T-helper 22 cell (primary cell): ENCODE measurements at places on chromosomes 3 and 15.

GRCh38 chr3:75395580-75396315, 268.4 kb upstream of the FRG2C start:
- no peak for DNase-seq

DNA sequence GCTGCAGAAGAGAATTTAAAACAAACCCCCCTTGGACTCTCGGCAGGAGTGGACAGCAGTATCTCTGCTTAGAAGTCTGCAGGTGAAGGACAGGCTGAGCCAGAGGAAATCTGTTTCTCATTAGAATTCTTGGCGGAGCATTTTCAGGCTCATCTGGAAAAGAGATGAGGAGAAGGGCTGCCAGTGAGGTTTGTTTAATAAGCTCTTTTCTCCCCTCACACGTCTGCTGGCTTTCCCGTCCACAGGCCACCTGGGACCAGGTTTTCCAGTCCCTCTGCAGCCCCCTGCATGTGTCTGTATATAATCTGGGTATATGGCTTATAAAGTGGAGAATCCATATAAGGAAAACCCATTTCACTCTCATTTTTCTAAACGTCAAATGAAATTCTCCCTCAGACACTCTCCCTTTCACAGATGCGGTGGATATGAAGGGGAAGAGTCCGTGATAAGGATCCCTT, 155.4 kb upstream of the TPM1 start:
- DNase-seq = no peak

DNA sequence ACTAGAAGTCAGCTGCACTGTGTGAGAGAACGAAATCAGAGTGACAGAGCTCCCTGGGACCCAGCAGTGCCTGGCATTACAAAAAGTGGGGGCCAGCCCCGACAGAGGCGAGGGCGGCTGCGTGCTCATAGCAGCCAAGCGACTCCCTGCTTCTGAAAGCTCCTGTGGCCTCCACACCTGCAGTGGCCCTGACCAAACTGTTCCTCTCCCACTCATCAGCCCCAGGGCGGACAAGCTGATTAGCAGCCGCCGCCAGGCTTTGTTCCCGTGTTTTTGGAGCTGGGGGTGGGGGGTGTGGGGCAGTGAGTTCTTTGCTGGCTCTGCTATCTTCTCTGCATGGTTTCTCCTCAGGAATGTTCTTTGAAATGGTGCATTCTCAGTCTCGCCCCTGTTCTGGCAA, 58.1 kb downstream of the DGKG start:
- no peak for DNase-seq

GRCh38 chr3:144018776-144019175, 47.2 kb downstream of the DIPK2A start:
- no peak for DNase-seq

DNA sequence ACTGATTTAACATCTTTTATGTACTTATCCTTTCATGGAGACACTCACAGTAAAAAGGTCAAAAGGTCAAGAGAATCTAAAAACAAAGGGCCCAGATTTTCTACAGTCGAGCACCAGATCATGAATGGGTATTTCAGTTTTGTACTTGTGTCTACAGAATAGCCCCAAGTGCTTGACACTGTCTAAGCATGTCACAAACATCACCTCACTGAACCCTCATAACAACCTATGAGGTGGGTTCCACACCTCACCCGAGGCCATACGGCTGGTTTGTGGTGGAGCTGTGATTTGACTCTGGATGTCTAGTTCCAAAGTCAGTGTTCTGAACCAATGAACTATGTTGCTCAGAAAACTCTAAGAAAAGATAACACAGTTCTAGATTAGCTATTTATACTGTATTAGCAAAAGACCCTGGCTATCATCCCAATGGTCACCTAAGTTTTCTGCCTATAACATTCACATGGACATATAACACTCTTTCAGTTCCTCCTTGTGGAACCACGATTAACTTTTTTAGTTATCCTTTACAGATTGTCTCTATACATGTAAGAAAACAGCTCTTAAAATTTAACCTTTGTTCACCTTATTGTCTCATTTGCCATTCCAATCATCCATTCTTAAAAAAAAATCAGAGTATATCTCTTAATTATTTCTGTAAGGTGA, 25.5 kb downstream of the TM6SF1 start:
- DNase-seq = no peak

DNA sequence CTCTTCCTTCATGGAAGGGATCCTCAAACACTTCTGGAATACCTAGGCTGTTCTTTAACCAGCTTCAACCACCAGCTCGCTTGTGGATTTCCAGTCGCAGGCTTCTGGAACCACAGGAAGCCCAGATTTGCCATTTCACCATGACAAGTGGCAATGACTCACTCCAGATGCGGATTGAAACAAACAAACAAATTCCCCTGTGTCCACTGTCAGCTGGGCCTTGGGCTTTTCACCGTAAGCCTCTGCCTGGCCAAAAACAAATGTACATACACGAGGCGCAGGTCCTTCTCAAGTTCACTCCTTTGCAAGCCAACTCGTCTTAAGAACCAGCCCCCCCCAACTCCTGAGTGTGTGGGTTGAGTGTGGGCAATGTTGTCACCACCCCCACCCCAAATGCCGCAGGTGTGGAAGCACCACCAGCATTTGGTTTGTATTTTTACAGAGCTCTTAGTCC, 8.8 kb downstream of the BCL6 start:
- no peak for DNase-seq
